ENCODE measurements at places on chromosomes 7 and 10.
A peak's percentile ranks its signal among the peaks of the same experiment; 100 is the strongest.

DNA sequence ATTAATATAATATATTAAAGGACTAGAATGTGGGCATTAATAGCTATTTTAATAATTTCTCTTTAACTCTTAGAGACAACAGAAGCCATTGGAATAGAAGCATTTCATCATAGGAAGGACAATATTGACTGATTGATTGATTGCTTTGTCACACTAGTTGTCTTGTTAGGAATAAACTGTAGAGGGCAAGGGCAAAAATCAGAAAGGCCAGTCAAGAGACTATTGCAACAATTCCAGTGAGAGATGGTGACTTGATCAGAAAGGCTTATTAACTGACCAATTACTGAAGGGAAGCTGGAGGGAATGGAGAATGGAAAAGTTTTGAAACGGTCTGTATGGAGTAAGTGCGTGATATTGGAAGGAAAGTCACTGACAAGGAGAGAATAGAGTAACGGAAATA lies 87.3 kb downstream of the RUNDC3B start:
- DNase-seq = no peak

GRCh38 chr10:122649903-122650302 lies 49.7 kb downstream of the C10orf120 start:
- DNase-seq = no peak

DNA sequence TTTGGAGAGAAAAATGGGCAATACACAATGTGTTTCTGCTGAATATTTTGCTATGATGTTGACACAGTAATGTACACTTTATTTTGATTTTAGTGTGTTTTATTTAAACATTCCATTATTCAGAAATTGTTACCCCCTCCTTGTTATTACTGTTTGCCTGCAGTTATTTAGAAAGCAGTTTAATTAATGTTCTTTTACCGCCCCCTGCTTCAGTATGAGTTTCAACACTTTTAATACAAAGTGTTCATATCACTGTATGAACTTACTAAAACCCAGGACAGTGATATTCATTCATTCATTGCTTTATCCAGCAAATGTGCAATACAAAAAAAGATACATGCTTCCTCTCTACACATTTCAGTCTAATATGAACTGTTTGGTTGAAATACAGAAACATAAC lies 159.3 kb downstream of the AUTS2 start:
- DNase-seq = no peak

DNA sequence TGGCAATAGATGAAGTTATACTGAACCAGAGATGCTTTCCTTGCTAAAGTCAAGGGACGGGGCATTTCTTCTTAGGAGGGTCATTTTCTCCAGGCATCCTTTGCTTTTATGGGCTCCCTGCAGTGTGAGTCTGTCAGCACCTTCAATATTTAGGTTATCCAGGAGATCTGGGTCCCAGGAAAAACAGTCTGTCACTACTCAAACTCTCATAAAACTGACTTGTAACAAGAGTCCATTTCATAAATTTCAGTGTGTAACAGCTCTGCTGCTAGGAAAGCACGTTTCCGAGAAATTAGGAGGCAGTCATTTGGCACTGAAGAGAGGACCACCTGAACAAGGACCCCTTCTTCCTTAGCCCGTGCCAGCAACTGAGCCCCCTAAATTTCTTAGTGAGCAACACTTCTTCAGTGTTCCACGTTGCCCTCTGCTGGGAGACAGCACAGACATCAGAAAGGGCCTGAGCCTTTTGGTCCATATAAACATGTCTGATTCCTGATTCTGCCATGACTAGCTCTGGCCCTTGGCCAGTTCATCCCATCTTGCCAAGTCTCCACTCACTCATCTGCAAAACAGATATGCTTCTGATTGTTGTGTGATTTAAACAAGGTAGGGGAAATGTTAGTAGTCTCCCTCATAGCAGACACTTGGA lies 7.2 kb downstream of the GCC1 start:
- no peak for DNase-seq

DNA sequence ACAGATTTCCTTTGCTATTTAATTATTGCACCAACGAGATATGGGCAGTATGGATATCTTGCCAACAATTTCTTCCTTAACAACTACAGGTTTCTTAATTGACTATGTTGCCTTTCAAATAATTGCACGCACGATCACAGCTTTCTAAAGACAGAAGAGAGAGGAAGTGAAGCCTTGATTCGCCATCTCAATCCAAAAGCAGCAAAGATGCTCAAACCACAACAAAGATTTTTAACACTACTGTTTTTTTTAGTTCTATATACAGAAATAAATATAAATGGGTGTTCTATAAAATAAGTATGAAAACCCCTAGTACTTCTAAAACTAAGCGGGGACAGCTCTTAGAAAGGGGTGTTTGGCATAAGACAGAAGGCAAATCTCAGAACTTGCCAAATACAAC lies 251.3 kb downstream of the SFMBT2 start:
- DNase-seq = peak; percentile 10

DNA sequence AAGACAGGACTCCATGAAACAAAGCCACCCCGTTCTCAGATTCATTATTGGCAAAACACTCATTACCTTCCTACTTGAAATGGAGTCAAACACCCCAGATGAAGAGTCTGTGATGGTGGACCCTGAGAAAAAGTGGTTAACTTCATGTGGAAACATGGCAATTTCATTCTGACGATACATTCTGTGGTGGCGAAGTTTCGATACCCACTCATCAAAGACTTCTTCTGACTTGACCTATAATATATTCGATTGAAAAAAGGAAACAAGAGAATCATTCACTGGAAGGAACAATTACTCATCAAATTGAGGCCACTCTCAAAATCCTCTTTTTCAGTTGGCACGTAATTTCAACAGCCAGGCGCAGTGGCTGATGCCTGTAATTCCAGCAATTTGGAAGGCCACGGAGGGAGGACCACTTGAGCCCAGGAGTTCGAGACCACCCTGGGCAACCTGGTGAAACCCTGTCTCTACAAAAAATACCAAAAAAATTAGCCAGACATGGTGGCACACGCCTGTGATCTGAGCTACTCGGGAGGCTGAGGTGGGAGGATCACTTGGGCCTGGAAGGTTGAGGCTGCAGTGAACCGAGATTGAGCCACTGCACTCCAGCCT lies 108.8 kb upstream of the GSDME start:
- DNase-seq = no peak

- DNase-seq = no peak
These were observed 104.7 kb upstream of the ARMC3 start for GRCh38 chr10:22823109-22823508.

GRCh38 chr10:78915190-78915518 lies 153.6 kb upstream of the ZMIZ1 start:
- DNase-seq = no peak
